NCI-H1694 treated with DMSO at 0.1 percent for 48 hours (cell line): ENCODE measurements at places on chromosomes 11 and 22.

GRCh38 chr11:84501750-84502149 is 1125.4 kb downstream of the DLG2 start:
- DNase-seq, result no peak

DNA sequence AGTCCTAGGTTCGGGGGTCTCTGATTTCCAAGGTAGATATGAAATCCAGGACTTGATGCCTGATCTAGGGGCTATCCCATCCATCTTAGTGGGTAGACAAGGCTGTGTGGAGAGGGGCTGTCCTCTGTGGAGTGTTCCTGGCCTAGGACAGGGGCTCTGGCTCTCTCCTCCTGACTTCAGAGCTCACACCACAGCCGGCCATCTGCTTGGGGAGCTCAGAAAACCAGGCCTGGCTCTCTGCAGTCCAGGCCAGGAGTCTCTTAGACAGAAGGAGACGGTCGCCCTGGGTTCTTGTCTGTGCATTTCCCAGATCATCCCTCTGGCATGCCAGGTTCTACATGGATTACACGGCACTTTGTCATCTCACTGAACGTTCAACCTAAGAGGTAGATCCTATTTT is 17.9 kb downstream of the TUB start:
- DNase-seq, result no peak

- no peak for DNase-seq
Observed at GRCh38 chr22:28094771-28095170, 175.7 kb upstream of the PITPNB start.

- DNase-seq, result no peak
Observed at GRCh38 chr11:134488913-134489312, 76.9 kb upstream of the B3GAT1 start.

- no peak for DNase-seq
Observed at GRCh38 chr11:96275801-96276594, 67.0 kb downstream of the MAML2 start.

GRCh38 chr22:22235558-22235957 is 9.0 kb upstream of the VPREB1 start:
- no peak for DNase-seq

- DNase-seq, result no peak
Observed at GRCh38 chr11:24934733-24935439, 438.0 kb downstream of the LUZP2 start.

DNA sequence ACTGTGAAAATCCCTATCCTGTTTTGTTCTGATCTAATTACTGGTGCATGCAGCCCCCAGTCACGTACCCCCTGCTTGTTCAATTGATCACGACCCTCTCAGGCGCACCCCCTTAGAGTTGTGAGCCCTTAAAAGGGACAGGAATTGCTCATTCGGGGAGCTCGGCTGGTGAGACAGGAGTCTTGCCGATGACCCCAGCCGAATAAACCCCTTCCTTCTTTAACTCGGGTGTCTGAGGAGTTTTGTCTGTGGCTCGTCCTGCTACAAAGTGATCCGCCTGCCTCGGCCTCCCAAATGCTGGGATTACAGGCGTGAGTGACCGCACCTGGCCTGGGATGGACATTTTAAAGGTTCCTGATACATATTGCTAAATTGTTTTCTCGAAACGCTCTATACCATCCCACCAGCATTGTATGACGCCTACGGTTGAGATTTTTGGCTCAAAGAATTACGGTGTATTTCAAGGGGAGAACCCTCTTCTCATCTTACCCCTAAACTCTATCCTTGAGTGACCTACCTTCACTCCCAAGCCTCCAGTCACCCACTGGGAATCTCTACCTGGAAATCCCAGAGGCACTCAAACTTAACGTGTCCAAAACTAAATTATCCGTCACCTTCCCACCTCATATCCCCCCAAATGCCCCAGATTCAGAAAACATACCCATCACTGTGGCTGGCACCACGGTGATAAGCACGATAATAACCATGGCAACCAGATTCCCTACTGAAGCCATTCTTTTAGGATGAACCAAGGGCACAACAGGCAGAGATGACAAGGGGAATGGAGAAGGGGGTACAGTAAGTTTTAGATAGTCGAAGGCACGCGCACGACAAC is 789 bp upstream of the POLA2 start:
- no peak for DNase-seq

- DNase-seq, result no peak
Observed at GRCh38 chr11:102061276-102061675, 14.0 kb downstream of the CFAP300 start.

- no peak for DNase-seq
Observed at GRCh38 chr11:109796253-109796652, 296.9 kb upstream of the ZC3H12C start.

DNA sequence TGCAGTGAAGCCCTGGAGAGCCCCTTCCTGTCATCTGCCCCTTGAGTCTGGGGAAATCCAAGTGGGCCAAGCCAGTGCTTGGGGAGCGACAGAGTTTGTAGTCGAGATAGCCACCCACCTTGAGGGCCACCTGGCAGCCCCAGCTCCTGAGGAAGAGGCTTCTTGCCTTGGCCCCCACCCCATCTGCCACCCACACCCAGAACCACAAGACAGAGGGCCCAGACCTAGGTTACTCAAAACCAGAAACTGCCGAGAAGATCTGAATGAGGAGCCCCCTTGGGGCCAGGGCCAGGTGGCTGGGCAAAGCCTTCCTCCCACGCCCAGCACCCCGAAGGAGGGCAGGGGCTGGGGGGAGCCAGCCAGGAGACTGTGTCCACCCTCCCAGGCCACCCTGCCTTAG is 18.8 kb upstream of the PRR5 start:
- no peak for DNase-seq
